ENCODE measurements at places on chromosomes 3 and 15.

DNA sequence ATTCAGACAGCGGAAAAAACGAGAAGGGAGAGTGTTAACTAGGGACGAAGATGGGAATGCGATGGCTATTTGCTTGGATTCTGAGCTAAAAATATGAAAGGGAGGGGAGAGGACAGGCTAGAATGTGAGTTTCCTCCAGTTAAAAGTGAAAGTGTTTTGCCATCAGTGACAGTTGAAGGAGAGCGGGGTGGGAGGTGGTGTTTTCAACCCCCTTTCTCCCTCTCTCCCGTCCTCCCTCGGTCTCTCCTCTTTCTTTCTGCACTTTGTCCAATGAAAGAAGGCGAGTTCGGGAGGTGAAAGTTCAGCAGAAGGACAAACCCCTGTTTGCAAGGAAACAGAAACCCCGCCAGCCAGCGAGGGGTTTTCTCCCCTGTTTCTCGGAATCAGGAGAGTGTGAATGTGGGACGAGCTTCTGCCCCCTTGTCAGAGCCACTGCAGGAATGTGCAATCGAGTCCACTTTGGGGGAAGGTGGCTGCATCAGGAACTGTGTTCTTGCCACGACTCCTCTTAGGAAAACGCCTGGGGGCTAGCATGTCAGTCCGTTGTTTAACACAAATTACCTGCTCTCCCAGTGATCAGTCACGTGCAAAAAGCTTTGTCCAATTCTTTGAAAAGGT, 975 bp upstream of the FOXP1 start:
- peak; percentile 10 for DNase-seq

DNA sequence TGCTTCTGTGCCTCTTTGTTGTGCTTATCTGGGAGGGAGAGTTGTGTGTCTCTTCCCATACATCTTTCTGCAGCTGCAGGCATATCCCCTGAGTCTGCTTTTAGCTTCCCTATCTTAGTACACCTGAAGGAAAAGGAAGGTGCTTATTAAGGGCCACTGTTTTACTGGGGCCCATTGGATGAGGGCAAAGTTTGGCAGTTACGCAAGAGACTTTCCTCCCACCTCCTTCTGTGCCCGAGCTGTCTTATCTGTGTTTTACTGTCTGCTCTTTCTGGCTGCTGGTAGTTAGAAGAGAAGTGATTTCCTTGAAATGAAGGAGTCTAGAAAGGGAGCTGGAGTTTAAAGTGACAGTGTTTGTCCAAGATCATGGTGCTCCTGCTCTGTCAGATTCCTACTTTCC, 66.5 kb downstream of the GABRG3 start:
- DNase-seq: no peak

- DNase-seq: no peak
Observed at GRCh38 chr3:148206446-148206845, 491.3 kb upstream of the AGTR1 start.

DNA sequence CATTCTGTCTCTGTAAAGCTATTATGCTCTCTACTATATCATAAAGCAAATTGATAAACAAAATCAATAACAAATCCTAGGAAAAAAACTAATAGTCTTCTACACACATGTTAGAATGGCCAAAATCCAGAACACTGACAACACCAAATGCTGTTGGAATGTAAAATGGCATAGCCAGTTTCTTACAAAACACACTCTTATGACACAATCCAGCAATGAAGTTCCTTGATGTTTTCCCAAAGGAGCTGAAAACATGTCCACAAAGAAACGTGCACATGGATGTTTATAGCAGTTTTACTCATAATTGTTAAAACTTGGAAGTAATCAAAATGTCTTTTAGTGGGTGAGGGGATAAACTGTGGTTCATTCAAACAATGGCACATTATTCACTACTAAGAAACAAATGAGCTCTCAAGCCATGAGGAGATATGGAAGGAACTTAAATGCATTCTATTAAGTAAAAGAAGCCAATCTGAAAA, 32.7 kb downstream of the CADM2 start:
- DNase-seq: no peak

- no peak for DNase-seq
Observed at GRCh38 chr3:126259411-126260391, 79.3 kb upstream of the ALDH1L1 start.

DNA sequence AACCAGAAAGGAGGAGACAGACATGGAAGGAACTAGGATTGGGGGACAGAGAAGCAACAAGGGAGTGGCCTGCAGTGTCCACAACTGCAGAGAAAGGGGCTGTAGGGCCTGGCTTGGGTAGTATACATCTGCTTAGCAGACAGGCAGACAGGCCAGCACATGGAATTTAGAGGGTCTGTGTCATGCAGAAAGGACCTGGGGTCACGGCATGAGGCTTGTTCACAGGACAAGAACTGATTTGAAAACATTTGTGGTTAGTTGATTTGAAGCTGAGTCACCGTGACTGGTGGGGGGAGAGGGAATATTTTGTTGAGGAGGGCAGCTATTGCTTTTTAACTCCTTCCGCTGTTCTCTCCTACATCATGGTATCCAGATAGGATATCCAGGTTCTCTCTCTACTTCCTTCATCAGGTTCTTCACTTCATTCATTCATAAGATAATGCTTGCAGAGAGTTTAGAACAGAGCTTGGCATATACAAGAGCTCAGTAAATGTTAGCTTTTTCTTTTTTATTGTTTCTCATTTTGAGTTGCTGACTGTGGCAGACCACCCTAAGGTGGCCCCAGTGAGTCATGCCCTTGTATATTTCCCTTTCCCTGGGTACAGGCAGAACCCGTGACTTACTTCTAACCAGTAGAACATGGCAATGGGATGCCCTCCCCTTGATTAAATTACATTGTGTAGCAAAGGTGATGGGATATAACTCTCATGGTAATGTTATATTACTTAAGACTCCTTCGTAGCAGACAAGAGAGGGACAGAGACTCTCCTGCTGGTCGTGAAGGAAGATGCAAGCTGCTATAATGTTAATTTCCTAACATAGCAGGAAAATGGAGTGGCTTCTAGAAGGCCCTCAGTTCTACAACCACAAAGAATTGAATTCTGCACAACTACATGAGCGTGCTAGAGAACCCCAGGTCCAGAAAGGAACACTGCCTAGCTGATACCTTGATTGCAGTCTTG, 95.0 kb upstream of the NMNAT3 start:
- DNase-seq: no peak

DNA sequence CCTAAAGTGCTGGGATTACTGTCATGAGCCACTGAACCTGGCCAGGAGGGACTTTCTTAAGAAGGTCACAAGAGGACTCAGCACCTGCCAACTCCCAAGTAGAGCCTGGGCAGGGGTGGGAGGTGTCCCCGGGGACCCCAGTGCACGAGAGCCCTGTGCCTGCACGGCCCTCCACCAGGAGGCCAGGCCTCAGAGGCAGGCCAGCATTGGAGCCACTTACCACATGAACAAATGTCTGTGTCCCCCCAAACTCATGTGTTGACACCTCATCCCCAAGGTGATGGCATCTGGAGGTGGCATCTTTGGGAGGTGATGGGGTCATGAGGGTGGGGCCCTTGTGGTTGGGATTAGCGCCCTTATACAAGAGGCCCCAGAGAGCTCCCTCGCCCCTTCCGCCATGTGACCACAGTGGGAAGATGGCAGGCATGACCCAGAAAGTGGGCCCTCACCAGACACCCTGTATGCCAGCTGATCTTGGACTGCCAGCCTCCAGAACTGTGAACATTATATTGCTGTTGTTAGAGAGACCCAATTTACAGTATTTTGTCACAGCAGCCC, 3.2 kb upstream of the RPUSD3 start:
- no peak for DNase-seq

DNA sequence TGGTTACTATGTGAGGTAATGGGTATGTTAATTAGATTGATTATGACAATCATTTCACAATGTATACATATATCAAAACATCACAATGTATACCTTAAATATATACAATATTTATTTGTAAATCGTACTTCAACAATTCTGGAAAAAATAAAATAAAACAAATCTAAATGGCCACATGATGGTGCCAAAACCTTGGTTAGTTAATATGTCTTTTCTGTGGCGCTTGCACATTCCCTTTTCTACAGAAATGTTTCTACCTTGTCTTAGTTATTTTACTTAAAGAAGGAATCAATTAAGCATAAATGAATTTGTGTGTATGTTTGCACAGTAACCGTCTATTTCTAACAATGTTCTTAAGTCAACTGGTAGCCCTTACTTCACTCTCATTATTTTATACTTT, 53.4 kb downstream of the OXSM start:
- DNase-seq: no peak

DNA sequence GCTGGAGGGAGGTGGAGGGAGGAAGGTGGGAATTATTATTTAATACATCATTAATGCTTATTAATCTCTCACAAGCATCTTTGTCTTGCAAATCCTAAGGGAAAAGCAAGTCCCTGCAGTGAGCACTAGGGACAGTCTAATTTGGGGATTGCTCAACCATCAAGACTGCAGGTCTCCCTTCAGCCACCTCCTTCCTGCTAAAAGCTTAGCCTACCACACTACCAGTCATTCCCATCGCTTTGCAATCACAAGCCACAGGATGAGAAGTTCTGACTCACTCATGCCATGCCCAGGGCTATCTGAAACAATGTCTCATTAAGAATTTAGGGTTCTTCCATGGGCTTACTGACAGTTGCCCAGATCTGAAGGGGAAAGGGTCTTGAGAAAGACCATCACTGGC, 51.0 kb upstream of the EIF1B start:
- no peak for DNase-seq

DNA sequence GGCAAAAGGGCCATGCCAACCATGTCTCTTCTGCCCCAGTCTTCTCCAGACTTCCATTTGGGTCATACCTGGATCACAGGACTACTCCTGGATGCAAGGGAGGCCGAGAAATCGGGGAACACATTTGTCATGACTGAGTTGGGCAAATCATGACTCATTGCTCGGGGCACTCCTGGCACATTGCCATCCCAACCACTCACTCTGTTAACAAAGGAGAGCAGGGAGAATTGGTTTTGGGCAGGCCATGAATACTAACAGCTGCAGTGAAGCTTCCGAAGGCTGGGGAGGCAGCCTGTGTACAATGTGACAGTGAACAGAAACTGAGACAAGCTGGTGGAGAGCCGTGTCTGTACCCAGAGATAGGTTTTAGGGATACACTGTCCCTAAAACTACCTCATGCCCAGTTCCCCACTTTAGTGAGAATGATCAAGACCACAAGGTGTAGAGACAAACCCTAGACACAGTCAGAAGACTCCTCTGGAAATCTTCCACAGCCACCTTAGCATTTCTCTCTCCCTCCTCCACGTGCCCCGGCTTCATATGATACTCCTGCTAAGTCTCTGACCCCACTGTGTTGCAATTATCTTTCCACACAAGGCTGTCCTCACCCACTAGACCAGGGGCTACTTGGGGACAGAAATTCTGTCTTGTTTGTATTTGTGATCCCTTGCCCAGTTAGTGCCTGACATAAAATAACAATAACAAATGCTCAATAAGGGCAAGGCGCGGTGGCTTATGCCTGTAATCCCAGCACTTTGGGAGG, 10.5 kb upstream of the BUB1B start:
- DNase-seq: no peak

DNA sequence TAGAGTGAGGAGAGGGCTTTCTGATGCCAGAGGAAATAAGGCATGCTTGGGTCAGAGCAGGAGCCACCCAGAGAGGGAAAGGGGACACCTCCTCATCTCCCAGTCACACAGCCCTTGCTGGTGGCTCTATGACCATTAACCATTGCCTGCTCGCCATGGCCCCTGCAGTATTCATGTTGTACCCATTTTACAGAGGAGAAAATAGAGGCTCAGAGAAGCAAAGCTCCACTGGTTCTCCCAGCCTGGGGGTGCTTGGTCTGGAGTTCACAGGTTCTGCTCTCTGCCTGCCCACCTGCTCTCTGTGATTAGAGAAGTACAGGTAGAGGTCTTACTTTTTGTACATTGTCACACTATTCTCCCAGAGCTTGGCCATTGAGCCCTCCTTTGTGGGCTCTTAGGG, 56.2 kb downstream of the LINGO1 start:
- DNase-seq: no peak

- DNase-seq: no peak
Observed at GRCh38 chr3:50972029-50972428, 297.3 kb downstream of the DOCK3 start.

GRCh38 chr3:41708176-41708575, 253.7 kb downstream of the ULK4 start:
- DNase-seq: no peak

DNA sequence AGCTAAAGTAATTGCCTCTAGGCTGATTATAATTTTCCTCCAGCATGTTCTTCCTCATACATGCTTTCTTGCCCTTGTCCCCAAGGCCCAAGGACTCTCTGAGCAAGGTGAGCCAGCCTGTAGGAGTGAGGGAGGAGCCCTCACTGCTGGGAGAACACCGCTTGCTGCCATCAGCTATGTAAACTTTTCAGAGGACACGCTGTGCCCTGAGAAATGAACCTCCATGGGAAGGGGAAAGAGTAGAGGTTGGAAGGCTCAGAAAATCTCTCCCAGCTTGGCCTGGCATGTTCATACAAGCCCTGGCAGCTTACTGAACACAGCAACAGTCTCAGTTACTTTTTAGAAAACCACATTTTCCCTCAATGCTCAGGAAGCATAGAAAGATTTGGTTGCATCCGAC, 103.0 kb upstream of the SLC24A5 start:
- no peak for DNase-seq

DNA sequence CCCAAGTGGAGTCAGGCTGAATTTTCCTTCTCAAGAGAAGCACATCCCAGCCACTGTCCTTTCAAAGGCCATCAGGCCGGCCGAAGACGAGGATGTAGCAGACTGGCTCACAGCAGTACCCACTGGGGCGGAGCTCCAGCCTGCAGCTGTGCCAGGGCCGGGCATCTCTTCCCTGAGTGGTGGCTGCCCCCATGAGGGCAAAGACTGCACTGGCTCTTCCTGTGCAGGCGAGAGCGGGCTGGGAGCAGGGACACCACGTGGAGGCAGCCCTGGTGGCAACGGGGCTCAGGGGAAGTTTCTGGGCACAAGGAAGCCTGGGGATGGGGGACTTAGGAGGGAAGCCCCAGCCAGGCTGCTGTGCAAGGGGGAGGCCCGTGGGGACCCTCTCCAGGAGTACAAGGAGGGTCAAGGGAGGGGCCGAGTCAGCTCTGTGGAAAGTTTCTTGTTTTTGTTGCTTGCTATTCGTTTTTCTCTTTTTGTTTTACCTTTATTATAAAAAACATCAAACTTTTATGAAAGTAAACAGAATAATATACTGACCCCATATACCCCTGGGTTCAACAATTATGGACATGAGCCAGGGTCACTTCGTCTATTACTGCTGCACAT, 66.1 kb downstream of the RPN1 start:
- no peak for DNase-seq

DNA sequence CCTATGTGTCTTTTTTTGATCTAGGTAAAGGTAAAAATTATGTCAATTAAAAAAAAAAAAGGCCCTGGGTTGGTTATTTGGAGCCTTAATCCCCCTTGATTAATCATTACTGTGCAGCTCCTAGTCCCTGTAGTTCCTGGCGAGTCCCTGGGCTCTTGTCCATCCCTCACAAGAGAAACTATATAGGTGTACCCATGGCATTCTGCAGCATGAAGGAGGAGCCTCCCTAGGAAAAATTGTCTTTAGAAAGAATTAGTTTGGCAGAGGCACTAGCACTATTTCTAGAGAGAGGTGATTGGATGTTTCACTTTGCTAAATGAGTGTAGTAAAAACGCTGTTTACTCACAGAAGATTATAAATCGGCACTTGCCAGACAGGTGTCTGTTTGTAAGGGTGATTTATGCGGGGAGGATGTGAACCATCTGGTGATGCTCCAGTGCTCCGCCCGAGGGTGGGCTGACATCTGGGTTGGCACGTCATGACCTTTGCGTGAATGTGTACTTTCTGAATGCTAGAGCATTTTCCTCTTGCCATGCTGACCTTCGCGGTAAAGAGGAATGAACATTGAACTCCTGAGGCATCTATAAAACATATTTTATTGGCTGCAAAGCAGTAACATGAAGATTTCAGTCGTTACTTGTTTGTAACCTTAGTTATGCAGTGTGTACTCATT, 12.6 kb downstream of the PLCL2 start:
- DNase-seq: no peak

All from effector memory CD8-positive, alpha-beta T cell (primary cell).